Activated CD4-positive, alpha-beta T cell treated with anti-CD3 and anti-CD28 coated beads for 4 hours (primary cell): ENCODE measurements at places on chromosomes 11 and 22.

GRCh38 chr11:72808331-72808798 is 5.8 kb upstream of the ATG16L2 start:
- no peak for DNase-seq

DNA sequence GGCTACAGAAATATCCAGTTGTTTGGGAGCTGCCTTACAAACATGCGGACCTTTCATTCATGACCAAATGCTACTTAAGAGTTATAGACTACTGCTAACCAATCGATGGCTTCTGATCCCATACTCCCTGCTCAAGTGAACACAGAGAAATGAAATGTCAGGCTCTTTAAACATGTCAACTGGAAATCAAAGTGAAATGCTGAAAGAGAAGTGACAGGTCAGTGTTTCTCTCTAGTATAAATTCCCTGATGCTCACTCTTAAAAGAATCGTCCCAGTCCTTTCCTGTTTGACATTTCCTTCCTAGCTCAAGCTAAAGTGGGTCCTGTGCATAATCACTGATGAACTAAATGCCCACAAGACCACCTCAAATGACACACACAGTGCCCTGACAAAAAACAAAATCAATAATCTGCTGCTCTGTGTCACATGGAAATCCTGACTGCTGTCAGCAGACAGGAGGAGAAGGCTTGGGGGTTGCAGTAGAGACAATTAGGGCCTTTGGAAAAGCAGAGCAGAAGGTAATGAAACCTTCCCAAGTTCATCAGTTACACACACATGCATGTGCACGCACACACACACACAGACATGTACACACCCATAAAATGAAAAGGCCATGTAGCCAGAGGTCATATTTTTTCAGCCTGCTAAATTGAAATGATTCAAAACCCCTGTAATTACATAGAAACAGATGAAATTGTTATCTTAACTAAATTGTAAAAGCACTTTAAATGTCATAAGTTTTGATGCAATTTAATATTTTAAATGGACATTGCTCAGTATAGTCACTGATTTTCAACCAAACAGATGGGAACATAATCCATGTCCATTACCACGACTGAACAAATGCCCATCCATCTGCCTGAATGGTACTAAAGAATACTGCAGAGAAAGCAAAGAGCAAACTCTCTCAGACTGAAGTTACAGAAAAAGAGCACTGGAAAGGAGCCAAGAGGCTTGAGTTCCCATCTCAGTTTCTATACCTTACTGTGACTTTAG is 330.7 kb downstream of the TTC28 start:
- DNase-seq, result no peak

DNA sequence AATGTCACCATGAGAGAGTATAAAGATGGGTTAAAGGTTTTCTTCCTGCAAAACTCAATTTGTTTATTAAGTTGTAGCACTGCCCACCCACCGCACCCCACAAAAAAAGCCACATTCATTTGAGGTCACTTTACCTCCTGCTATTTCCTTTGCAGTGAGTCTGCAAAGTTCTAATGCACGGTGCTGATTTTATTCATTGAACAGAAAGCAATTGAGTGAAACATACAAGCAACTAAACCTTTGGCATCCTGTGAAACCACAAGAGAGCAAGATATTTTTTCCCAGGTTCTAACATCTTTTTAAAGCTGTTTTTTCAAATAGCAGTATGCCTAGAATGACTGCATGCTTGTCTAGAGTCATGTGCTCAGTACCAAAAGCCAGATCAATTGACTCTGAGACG is 39.0 kb downstream of the RRAS2 start:
- DNase-seq, result no peak

- no peak for DNase-seq
Measured at GRCh38 chr11:34267013-34267412, 90.8 kb downstream of the ABTB2 start.

DNA sequence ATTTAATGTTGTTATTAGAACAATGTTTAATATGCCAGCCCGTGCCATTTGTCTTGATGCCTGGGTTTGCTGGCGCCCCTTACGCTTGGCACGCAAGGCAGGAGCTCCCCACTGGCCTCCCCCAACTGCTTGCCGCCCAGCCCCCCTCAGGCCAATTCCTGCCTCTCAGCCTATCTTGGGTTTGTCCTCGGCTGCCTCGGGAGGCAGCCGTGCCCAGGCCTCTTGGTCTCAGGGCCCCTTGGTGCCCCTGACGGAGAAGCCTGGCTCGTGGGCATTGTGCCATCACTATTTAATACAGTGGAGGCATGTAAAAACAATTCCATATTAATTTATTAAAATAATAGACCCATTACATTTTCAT is 119.8 kb downstream of the KCNQ1OT1 start:
- no peak for DNase-seq

DNA sequence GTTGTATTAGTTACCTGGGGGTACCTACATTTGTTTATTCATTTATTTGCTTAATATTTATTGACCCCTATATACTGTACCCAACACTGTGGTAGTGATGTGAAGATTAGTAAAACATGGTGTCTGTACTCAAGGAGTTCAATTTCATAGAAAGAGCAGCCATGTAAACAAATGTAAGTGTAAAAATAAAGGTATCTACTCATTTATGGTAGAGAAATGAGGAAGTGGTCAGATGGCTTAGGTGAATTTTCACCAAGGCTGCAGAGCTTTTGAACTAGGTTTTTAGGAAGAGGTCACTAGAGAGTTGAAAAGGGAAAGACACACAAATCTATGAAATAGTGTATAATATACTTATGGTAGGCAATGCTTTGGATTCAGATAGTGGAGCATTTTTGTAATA is 11.1 kb downstream of the CTR9 start:
- no peak for DNase-seq

DNA sequence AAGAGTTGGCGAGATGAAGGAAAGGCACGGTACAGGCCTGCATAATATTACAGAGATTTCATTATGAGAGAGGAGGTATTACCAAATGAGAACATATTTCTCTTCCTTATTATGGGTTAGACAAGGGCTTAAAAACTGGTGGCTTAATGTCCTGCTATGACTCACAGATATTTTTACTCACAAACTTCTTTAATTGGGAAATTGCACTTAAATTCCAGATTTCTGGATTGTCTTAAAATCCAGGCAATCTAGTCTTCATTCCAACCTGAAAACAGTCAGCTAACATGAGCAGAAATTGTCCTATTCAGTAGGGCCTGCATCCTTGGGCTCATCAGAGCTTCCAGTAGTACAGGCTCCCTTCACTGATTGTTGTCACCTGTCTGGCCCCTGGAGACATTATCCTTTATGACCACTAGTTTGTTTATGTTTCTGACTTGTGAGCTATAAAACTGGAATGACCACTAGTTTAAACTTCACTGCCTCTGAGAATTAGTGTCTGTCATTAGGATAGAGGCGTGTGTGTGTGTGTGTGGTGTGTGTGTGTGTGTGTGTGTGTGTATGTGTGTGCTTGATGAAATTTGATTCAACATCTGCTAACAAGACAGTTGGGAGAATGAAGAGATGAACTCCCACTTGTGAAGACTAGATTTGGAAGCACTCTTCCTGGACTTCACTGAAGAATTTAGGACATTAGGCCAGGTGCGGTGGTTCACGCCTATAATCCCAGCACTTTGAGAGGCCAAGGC is 25.1 kb downstream of the DBX1 start:
- DNase-seq, result no peak

GRCh38 chr11:134271978-134272377 is 4.2 kb upstream of the GLB1L3 start:
- DNase-seq, result no peak

DNA sequence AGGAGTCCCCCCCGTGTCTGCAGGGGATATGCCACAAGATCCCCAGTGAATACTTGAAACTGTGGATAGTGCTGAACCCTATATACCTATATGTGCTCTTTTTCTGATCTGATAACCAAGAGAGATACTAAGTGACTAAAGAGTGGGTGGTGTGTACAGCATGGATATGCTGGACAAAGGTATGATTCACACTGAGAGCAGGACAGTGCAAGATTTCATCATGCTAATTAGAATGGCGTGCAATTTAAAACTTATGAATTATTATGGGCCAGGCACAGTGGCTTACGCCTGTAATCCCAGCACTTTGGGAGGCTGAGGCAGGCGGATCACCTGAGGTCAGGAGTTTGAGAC is 90.2 kb upstream of the ALKBH3 start:
- DNase-seq, result no peak

DNA sequence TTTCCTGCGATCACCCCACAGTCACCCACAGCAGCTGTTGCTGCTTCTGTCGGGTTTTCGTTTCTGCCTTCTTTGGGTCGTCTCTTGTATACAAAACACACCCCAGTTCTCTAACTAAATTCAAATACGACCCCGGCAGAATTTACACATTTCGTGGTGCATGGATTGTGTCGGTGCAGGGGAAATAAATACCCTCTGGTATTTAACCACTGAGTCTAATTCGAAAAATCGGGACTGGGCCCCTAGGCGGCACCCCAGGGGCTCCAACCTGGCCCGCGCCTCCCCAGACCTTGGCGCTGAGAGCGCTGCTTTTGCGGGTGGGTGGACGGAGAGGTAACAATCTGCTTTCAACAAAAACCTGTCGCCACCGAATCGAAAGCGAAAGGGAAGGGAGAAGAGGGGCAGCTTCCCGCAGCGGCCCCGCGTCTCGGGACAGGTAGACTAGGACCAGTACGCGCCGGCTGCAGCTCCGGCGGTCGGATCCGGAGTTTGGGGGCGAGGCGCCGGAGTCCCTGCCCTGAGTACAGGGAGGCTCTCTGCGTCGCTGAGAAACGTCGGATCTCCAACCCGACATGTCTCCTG is 4.4 kb downstream of the ALX4 start:
- no peak for DNase-seq

DNA sequence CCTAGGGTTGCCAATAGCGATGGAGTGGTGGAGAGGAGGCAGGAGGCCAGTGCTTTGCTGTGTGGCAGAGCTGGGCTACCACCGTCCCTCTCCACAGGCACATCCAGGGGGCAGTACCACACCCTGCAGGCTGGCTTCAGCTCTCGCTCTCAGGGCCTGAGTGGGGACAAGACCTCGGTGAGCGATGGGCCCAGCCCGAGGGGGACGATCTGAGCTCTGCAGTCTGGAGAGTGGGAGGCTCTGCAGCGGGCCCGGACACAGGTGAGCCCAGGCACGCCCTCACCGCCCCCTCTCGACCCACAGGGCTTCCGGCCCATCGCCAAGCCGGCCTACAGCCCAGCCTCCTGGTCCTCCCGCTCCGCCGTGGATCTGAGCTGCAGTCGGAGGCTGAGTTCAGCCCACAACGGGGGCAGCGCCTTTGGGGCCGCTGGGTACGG is 2.5 kb downstream of the PKP3 start:
- no peak for DNase-seq

DNA sequence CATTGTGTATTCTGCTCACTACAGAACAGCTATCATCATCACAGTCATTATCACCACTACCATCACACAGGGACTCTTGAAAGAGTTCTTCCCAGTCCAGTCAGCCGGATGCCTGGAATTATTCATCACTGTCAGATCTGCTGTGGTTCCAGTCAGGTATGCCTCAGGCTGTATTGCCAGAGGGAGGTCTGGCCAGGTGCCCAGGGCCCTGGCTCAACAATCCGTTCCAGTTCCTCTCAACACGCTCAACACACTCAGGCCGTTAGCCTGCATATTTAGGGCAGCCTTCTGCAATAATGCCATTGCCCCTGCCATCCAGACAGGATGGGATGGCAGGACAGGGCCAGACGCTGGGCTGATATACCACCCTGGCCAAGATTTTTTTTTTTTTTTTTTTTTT is 28.6 kb upstream of the RASL10A start:
- no peak for DNase-seq

DNA sequence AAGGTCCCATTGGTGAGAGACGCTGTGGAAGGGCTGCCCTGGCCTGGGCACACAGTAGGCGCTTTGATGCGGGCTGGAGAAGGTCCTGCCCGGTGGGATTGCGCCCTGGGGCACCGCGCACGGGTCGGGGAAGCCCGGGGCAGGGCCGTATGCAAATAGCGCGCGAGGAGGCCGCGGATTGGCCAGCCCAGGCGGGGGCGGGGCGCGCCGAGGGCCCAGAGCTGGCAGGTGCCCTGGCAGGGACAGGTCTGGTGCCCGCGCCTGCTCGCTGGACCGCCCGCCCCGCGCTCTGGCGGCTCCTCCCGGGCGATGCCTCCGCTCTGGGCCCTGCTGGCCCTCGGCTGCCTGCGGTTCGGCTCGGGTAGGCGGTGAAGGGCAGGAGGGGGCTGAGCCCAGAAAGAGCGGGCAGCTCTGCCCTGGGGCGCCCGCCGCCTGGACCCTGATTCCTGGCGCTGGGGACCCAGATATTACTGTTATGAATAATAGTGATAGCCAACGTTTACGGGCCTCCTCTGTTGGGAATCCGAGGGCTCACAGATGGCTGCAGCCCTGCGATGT is at the start of gene UPK3A:
Gene UPK3A, plus strand, starts transcription at position 245 of the 558 bp plus-strand sequence. Its CDS starts 65 bp downstream, at position 310.
- DNase-seq, result peak; percentile 57

GRCh38 chr11:95443386-95443785 is 212.4 kb upstream of the SESN3 start:
- DNase-seq, result peak; percentile 6
